A549 (cell line): ENCODE measurements at places on chromosomes 12 and 14.

- no peak for DNase-seq
Observed at GRCh38 chr14:51783765-51784164, 76.6 kb upstream of the GNG2 start.

- no peak for DNase-seq
Observed at GRCh38 chr14:75995372-75996041, 9.9 kb downstream of the IFT43 start.

- DNase-seq: no peak
Observed at GRCh38 chr12:102526656-102527055, 46.3 kb upstream of the IGF1 start.

- peak; percentile 73 for DNase-seq
Observed at GRCh38 chr12:103169-103981, 36.8 kb downstream of the IQSEC3 start.

- no peak for DNase-seq
Observed at GRCh38 chr14:65054471-65055085, 47.7 kb downstream of the MAX start.

DNA sequence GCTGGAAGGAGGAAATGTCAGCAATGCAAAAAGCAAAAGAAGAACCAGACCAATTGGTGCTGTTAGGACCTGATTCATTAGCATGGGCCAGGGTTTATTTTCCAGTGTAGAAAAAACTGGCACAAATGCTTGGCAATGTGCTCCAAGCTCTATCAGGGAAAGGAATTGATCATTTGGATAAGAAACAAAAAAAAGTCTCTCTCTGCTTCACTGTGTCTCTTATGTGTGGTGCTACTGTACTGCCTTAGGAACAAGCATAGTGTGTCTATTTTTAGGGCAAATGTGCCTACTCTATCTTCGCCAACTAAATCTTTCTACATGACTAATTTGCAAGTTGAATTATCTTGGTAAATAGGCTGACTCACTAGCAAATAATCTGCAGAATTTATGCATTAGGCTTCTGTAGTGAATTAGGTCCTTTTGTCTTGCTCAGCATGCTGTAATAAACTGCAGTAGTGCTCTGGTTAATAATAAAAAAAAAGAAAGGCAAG, 236.7 kb downstream of the MDGA2 start:
- DNase-seq: no peak

GRCh38 chr12:120696626-120697025, 9.7 kb downstream of the MLEC start:
- no peak for DNase-seq

- no peak for DNase-seq
Observed at GRCh38 chr12:112191840-112192321, 66.5 kb downstream of the TRAFD1 start.

DNA sequence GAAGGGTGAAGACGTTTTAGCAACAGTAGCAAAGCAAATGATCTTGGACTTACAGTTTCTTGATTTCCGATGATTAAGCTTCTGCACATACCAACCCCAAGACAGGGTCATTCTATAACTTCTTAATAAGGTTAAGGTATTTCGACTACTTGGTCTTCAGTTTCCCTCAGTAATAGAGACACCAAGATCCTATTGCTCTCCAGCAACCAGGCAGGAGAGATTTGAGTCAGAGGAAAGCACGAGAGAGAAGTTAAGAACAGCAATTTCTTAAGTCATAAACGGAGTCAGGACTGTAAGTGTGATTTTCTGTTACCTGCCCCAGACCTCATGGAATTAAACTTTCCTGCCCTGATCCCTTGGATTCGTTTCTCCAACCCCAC, 215.6 kb downstream of the TTC8 start:
- DNase-seq: no peak

DNA sequence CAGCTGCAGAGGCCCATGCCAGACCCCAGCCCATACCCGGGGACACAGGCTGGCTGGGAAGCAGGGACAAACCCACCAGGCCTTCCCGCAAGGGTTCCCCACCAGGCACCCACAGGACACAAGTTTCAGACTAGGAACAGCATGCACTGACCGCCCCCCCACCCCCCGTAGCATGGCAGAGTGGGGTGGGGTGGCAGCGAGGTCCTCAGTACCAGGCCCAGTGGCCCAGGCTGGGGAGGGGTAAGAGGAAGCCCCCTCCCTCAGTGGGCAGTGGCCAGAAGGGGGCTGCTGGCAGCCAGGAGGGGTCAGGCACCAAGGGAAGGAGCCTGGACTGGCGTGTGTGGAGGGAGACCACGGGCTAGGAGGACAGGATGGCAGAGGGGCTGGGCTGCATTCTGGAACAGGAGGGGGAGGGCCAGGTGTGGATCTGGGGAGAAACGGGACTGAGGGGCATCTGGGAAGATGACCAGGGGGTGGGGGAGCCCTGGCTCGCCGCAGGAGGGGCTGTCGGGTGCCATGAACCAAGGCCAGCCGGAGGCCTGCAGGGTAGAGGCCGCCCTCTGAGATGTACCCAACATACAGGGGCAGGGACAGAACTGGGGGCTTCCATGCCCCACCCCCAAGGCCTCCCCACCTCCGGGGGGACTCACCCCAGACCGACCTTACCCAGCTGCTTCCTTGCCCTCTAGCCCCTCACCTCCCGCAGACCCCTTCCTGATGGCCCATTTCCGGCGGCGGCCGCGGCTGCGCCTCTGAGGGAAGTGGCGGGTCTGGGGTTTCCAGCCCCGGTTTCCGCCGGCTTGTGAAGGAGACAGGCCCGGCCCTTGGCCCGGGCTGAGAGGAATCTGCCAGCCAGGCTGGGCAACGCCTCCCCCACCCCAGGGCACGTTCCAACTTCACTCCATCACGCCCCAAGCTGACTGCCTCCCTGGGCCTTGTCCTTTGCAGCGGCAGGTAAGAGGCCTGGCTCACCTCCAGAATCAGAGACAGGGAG, 5.6 kb upstream of the JAG2 start:
- DNase-seq: no peak

- peak; percentile 5 for DNase-seq
Observed at GRCh38 chr14:88791629-88792472, 902 bp downstream of the EML5 start.

- no peak for DNase-seq
Observed at GRCh38 chr12:47449797-47450196, 256.0 kb downstream of the RPAP3 start.

GRCh38 chr12:24759155-24759554, 189.7 kb downstream of the BCAT1 start:
- no peak for DNase-seq

- DNase-seq: no peak
Observed at GRCh38 chr12:132574271-132574996, 35.9 kb downstream of the LRCOL1 start.

DNA sequence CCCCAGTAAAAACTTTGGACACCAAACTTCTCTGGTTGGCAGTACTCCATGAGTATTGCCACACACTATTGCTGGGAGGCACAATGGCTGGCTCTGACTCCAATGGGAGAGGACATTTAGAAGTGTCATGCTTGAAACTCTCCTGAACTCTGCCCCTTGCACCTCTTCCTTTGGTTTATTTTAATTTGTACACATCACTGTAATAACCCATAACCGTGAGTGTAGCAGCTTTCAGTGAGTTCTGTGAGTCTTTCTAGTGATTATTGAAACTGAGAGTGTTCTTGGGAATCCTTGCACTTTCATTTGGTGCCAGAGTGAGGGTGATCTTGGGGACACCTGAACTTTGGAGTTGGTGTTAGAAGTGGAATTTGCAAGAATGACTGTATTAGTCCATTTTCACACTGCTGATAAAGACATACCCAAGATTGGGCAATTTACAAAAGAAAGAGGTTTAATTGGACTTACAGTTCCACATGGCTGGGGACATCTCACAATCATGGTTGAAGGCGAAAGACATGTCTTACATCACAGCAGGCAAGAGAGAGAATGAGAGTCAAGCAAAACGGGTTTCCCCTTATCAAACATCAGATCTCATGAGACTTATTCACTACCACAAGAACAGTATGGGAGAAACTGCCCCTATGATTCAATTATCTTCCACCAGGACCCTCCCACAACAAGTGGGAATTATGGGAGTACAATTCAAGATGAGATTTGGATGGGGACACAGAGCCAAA, 41.3 kb upstream of the CEP83 start:
- DNase-seq: no peak

GRCh38 chr12:97358361-97358760, 104.2 kb upstream of the RMST start:
- DNase-seq: no peak

GRCh38 chr12:110498984-110499706, 2.8 kb downstream of the VPS29 start:
- peak; percentile 16 for DNase-seq

GRCh38 chr12:2225696-2226095, 172.9 kb downstream of the CACNA1C start:
- DNase-seq: no peak

GRCh38 chr12:68304626-68305025, 27.5 kb downstream of the MDM1 start:
- DNase-seq: no peak

- DNase-seq: no peak
Observed at GRCh38 chr14:87079416-87079815, 913.6 kb downstream of the GALC start.
